ENCODE measurements at places on chromosomes 13 and 19. TPM values are rescaled to one million over a fixed set of nuclear protein-coding genes. Genes with fewer than 3 reads are reported as not detected.

SIX5 gene
- total RNA-seq: 16.4 TPM

SBK2 gene
- total RNA-seq: not detected

FREM2 gene
- total RNA-seq: not detected

ZNF549 gene
- total RNA-seq: 1.1 TPM

AMER2 gene
- not detected for total RNA-seq

FCER2 gene
- not detected for total RNA-seq

CAB39L gene
- total RNA-seq: 23.3 TPM

ZNF667 gene
- 8.9 TPM for total RNA-seq

FGF22 gene
- total RNA-seq: not detected

SWSAP1 gene
- 0.45 TPM for total RNA-seq

PSG11 gene
- not detected for total RNA-seq
